ENCODE measurements at places on chromosomes 16 and 17.

DNA sequence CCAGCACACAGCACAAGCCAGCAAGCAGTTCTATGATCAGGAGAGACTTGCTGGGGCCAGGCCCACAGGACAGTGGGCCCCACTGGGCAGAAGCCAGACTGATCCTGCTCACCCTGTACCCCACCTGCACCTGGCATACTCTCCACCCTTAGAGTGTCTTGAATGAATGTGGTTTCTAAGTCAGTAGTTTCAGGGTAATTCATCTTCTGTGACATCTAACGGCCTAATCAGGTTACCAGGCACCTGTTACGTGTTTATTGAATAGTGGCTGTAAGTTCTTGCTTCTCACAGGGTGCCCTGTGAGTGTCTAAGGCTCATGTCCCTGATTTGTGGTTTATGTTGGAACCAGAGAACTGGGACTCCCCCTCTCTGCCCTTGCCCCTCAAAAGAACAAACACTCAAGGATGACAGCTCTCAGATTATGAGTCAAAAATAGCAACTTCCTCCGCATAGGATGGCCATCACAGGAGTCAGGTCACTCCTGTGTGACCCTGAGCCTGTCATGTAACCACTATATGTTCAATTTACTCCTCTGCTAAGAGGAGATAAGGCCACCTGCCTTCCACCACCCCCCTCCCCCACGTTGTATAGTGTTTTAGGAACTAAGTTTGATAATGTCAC, 7.0 kb upstream of the OR2C1 start:
- DNase-seq: no peak

DNA sequence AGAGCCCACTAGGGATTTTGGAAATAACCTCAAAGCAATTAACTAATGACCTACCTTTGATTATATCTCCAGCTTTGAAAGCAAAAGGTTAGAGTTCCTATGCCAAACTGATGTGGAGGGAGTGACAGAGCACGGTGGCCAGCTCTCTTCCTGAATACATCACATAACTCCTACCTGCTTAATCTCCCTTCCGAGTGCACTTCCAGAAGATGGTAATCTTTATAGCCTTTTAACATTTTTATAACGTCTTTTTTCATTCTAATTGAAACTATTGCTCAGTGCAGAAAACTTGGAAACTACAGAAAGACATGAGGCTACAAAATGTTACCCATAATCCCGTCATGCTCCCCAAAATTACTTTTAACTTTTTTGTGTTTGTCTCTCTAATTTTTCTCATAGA, 110.5 kb upstream of the COX10 start:
- DNase-seq: no peak

DNA sequence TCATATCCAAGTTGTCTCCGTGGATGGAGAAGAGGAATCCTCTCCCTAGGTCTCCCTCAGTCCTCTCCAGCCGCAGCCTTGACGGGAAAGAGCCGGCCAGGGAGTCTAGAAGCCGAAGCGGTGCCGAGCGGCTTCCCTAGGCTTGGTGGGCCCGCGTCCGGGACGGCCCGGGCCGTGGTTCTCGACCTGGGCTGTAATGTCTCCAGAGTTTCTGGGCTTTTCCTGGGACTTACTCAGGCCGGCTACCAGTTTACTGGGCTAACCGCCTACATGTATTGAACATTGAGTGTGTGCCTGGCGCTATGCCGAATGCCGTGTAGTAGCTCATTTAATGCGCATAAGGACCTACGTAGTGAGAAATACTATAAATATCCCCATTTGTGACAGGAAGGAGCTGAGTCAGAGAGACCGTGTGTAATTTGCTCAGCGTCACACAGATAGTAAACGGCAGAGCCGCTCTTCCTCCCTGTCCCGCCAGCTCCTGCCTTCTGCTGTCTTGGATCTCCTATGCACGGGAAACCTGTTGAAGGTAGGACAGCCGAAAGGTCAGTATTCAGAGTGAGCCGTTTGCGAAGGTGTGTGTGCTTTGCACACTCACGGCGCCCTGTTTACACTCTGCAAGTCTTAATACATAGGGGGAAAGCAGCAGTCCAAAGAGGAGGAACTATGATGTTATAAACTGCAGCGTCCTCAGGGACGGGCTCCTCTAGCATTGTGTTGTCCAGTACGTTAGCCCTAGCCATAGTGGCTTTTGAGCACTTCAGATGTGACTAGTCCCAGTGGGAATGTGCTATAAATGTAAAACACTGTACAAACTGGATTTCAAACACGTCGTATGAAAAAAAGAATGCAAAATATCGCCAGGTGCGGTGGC, 723 bp upstream of the SPAG5 start:
- DNase-seq: peak; percentile 50

DNA sequence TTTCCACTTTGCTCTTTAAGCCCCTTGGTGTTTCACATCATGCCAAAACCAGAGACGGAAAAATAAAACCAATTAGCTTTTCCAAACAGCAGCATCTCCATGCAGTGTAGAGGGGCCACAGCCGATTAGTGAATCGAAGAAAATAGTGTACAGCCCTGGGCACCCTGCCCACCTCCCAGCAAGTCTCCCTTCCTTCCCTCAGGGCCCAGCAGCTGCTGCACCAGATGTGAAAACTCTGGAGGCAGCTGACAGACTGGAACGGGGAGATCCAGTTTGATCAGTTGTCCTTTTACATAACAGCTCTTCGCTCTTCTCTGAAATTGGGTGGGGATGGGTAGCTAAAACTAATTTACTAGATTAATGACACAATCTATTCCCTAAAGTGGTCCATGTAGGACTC, 19.3 kb downstream of the TMEM11 start:
- DNase-seq: no peak

- no peak for DNase-seq
These were observed 58.4 kb downstream of the PHKB start for GRCh38 chr16:47519546-47519945.

All from GM12891 (cell line).